HTR-8/SVneo (cell line): ENCODE measurements at places on chromosomes 2 and 18.

- DNase-seq = no peak
Observed at GRCh38 chr18:79476918-79477571, 81.3 kb downstream of the NFATC1 start.

DNA sequence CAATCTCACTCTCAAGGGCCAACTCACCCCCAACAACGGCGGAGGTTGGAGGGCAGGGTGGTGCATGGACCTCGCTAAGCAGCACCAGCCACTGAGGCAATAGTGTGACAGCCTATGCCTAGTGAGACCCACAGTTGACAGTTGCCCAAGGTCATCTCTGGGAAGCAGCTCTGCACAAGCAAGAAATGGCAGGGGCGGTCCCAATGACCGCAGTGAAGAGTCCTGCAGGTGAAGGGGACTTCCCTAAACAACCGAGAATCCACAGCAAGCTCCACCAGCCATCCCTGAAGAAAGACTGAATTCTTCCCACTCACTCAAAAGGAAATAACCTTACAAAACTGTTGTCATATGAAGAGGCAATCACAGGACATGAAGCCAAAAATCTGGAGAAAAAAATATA, 313.4 kb upstream of the ID2 start:
- DNase-seq = no peak

GRCh38 chr2:240420206-240421104, 15.0 kb upstream of the GPC1 start:
- no peak for DNase-seq

DNA sequence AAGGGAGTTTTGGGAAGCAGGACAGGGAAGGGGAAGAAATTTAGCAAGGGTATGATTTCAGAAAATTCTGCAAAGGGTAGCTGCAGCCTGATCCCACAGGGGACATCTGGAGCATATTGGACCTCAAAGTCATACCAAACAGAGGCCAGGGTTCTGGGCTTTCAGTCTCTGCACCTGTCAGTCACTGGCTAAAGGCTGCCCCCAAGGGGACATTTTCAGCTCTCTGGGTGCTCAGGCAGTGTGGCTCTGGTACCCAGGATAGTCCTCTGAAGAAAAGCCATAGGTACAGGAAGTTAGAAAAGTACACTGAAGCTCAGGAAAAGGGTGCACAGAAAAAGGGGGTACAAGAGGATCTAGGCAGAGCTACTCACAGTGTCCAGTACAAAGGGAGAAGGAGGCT, 149.2 kb downstream of the INSIG2 start:
- DNase-seq = no peak

DNA sequence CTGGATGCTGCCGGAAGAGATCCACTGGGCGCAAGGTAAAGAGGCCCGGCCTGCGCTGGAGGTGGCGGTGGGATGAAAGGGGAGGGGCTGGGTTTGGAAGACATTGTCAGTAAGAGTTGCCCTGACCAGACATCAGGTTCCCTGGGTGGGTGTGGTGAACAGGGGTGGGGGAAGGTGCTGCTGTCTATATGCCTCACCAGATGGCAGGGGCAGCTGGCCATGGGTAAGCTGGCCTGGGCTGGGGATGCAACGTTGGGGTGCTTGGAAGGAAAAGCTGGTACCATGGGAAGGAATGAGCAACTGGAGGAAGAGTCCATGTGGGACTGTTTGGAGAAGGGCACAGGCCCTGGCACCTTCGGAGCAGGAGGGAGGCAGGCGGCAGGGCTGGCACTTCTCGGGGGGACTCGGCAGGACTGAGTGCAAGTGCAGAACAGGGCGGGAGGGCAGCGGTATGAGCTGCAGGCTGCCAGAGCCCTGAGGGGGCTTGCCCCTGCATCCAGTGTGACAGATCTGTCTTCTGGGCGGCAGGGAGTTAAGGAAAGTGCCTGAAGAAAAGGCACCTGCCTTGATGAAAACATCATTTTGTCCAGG, 146.4 kb downstream of the DYSF start:
- DNase-seq = no peak

DNA sequence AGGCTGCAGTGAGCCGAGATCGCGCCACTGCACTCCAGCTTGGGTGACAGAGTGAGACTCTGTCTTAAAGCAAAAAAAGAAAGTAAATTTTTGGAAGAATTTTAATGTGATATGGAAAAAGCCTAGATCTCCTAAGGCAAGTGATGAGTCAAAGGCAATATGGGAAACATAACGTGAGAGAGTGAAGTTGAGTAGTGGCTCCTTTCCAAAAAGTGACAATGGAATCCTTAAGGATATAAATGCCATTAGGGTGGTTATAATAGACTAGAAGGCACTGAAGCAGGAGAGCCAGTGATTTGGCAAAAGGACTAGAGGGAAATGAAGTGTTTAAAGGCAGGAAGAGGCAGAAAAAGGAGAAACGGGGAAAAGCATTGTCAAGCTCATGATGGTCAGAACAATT, 25.6 kb downstream of the ARHGAP28 start:
- DNase-seq = no peak

DNA sequence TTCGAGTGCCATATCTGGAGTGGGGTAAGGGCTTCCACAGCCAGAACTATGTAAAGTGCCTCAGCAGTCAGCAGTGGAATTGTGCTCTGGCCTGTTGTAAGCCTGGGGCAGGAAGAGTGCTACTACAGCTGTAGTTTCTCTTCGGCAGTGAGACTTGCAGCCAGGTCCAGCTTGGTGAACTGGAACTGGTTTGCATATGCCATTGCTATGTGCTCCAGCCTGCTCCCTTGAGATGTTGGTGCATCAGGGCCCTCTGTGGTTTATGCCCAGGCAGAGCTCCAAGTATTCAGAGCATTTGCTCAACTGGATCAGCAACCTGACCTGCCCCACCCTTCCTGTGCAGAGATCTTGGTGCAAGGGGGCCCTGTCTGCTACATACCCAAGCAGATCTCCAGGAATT, 47.8 kb downstream of the ZNF804A start:
- DNase-seq = no peak

DNA sequence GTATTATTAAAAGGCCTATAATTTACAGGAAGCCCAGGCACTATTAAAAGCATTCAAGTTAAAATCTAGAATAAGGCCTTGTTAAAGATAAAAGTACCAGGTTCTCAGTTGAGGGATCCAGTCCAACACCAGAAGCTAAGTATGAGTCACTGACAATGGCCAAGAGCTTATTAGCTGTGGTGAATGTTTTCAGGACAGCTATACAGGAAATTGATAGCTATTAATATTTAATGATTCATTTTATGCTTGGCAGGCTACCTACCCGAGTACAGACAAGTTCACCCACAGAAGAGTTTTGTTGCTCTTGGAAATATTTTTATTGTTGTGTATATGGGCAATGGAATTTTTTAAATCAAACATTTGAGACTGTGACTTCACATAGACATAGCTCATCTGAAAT, 729.6 kb upstream of the ZNF804A start:
- peak; percentile 9 for DNase-seq

DNA sequence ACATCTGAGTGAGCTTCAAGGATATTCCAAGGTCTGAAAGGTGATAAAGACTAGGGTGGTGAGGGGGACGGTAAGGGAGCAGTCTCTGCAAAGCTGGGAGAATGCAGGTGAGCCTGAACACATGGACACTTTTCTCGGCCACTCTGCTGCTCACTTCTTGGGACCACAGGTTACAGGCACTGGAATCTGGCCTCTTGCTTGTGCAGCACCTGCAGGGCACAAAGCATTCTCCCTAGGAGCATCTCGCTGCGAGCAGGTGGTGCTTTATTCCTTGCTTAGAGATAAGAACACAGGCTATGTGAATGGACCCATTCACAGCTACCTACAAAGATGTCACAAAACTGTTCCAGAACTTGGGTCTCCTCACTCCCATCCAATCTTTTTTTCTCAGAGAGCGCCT, 153.2 kb downstream of the DDX1 start:
- DNase-seq = no peak

DNA sequence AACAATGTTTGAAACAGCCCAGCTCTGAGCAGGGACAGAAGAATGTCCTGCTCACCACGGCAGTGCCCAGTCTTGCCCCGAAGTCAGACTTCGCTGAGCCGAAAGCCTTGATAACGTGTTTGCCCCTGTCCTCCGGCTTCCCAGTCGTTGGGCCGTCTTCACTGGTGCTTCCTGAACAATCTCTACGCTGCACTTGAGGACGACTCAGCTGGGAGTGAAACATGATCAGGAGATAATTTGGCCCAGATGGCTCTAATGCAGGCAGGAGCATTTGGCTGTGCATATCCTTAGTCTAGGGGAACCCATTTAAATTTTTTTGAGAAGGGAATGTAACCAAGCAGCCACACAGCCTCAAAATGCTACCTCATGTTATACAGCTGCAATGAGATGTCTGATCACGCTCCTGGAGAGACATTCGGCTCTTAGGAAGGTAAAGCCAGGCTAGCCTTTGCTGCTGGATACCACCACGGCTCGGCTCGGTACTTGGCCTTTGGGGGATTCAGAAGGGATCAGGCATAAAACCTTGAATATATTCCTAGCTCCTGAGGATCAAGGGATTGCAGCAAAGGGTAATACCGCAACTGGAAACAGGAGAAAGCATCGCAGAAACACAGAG, 43.6 kb downstream of the FECH start:
- no peak for DNase-seq

DNA sequence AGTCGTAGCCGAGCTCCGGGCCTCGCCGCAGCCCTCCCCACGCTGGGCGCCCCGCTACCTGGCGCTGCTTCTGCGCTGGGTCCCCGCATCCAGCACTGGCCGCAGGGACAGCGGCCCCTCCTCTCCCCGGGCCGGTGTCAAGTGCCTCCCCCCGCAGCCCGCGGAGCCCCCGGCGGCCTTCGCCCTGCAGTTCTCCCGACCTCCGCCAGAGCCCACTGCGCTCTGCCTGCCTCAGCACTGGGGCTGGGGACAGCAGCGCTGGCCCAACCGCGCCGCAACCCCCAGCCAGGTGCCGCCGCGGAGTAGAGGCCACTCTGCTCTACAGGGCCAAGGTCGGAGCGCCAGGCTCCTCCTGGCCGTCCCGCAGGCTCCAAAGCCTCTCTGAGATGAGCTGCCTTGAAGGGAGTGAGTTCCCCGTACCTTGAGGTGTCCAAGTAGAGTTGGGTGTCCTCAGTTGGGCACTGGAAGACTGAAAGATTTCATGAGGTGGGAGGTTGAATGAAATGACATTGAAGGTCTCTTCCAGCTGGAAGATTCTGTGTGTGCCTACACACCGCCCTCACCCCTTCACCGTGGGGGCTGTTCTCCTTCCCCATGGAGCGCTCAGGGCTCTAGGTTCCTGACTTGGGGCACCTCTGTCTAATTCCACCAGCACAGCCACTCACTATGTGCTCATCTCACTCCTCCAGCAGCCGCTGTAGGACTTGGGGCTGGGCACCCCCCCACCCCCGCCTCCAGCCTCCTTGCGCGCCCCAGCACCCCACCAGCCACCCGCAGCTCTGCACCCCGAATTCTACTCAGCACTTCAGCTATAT, 854 bp upstream of the DNMT3A start:
- DNase-seq = peak; percentile 87

DNA sequence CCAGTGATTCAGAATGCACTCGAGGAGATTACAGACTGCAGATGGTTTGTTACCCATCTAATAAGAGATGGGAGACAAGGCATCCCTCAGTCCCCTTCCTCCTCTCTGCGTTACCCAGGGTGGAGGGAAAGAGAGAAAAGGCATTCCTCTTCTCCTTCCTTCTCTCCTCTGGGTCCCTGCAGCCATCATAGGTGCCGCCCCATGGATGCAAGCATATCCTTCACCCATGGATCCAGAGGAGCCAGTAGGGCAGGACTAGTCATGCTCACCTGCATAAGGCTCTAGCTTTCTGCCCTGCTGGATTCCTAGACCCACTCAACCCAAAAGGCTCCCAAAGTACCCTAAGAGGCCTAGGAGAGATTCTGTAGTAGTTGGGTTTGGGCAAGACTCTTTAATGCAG, 20.4 kb downstream of the CMPK2 start:
- no peak for DNase-seq

GRCh38 chr2:85907671-85908157, 18.9 kb upstream of the ST3GAL5 start:
- DNase-seq = no peak

DNA sequence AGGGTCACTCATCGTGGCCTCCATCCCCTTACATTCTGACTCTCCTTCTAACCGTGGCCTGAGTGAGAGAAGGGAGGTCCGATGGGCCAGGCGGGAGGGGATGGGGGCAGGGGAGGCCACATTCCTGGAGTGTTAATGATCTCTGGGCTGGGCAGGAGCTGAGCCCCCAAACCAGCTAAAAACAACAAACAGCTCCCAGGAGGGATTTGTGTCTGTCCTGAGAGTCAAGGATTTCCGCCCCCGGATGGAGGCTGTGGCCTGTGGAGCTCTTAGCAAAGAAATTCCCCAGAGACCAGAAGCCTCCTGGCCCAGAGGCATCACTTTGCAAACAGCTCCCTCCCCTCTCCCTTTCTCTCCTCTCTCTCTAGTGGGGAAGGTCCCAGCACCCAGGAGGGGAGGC, 23.5 kb downstream of the EMX1 start:
- DNase-seq = no peak

DNA sequence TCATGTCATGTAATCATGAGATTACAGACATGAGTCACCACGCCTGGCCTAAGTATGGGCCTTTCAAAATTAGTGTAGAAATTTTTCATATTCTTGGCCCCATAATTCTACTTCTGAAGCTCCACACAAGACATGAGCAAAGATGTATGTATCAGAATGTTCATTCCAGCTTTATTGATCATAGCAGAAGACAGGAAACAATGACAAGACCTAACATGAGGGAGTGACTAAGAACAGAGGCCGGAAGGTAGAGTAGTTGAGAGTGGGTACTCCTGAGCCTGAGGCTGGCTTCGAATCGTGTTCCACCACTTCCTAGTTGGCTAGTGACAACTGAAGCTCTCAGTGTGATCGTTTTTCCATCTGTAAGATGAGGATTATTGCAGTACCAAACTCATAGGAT, 89.3 kb downstream of the ARMC9 start:
- no peak for DNase-seq

- no peak for DNase-seq
Observed at GRCh38 chr2:223697316-223697891, 95.2 kb upstream of the SCG2 start.

- no peak for DNase-seq
Observed at GRCh38 chr2:111167076-111167862, 46.6 kb downstream of the BCL2L11 start.

DNA sequence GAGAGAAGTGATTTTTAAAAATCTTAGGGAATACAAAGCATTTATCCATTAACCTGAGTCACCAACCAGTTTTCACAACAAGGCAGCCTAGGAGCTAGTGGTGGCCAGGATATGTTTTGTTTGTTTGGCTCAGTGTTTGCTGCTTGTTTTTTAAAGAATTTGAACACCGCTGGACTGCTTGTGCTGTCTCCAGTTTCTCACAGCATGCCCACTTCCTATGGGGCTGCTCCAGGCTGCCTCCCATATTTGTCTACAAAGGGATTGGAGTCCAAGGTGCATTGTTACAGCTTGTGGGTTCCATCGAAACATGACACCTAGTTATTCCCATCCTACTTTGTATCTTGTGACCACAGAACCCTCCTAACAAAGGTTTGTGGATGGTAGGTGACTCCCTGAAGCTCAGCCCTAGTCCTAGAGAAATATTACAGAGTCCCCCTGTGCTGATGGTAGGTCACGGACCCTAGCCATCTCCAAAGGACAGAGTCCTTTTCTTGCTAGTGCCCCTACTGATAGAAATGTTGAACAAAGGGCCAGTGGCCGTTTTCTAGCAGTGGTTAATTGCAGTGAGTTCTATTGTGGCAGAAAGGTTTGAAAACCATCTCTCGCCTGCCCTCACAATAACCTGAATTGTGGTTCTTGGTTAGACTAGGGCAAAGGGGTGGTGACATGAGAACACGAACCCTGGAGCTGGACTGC, 23.2 kb downstream of the GPR39 start:
- no peak for DNase-seq
